COR-L47 (cell line): ENCODE measurements at places on chromosomes 1 and 21.
A peak's percentile ranks its signal among the peaks of the same experiment; 100 is the strongest.

DNA sequence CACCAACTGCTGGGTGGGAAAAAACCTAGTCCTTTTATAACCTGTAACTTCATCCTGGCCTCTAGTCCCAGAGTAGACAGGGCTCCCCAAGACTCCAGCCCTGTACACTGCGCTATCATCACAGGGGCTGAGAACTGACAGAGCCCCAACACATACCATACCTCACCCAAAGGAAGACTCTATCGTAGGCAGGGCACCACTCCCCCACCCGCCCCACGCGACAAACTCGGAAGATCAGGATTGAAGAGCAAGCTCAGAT, 15.8 kb downstream of the INPP5B start:
- no peak for DNase-seq

DNA sequence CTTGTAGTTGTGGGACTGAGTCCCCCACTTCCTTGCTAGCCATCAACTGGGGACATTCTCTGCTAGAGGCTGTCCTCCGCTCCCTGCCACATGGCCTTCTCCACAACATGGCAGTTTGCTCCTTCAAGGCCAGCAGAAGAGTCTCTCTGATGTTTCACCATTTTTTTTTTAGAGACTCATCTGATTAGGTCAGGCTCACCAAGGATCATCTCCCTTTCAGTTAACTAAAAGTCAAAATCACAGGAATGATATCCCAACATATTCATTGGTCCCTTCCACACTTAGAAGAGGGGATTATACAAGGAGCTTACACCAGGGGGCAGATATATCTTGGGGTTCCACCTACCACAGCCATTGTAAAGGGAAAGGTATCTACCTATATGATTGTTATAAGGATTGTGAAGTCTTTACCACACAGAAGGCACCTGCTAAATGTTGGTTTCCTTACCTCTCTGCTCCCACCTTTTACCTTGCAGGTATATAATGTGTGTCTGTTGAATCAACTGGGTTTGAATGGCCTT, 23.3 kb downstream of the RIMKLA start:
- DNase-seq: no peak

- DNase-seq: no peak
Observed at GRCh38 chr1:178537382-178538090, 24.6 kb downstream of the TEX35 start.

DNA sequence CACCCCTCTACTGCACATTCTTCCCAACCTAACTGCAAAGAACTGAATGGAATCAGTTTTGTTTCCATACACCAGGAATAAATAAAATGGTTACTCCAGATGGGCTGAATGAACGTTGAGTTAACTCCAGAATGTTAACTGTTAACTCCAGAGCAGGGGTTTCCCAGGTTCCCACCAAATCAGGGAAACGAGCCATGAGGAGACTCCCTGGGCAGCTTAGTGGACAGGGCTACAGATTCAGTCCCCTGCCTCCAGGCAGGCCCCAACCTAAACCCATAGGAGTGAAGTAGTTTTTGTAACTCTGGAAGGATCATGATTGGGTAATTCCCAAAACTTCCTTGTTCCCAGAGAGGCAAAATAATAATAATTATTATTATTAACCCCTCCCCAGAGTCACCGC, 14.1 kb downstream of the VSIG8 start:
- DNase-seq: no peak

- DNase-seq: peak; percentile 60
Observed at GRCh38 chr1:108200687-108201051, 526 bp upstream of the SLC25A24 start.

DNA sequence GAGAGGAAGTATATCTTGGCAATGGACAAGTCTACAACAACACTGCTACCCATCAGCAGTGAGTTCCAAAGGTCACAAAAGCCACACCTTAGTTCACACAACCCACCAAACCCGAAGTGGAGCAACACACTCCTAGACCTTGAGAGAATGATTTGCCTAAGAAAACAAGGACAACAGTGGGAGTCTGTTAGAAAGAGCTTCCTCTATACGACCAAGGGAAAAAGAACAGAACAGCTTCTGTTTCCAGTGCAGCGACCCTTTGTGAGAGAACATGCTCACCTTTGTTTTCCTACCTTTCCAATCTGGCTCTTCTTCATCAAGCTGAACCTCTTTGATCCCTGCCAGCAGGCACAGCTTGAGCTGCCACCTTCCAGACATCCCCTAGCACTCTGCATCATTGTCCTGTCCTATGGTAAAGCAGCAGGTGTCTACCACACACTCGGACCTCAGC, 56.7 kb upstream of the PALMD start:
- no peak for DNase-seq

DNA sequence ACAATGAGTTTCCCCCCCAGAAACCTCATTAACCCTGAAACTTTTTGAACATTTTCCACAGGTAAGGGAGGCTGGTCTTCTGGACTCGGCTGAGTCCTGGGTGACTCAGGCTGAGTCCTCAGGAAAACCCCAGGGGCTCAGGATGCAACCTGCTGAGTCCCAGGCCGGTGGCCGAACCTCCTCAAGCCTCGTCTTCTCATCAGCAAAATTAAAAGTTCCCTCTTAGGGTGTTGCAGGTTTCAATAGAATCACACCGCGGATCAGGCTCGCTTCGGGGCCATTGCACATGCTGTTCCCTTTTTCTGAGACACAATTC, 35.0 kb upstream of the GRHL3 start:
- DNase-seq: no peak

- DNase-seq: no peak
Observed at GRCh38 chr1:72023063-72023930, 259.0 kb downstream of the NEGR1 start.

DNA sequence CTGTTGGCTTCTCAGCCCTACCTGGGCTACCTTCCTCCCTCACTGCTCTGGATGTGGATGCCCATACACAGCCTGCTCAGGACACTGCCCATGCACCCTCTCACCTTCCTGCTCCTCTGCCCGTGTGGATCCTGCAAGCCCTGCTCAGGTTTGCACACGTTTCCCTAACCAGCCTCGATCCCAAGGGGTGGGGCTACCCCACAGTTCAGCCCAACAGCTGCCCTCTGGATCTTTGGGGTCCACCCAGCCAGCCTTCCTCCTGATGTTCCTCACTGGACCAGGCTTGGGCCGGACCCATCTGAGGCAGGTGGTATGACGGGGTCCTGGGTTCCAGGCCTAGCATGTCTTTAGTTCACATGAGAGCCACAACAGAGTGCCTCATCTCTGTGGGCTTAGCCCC, 4.7 kb downstream of the TMEM54 start:
- DNase-seq: no peak

DNA sequence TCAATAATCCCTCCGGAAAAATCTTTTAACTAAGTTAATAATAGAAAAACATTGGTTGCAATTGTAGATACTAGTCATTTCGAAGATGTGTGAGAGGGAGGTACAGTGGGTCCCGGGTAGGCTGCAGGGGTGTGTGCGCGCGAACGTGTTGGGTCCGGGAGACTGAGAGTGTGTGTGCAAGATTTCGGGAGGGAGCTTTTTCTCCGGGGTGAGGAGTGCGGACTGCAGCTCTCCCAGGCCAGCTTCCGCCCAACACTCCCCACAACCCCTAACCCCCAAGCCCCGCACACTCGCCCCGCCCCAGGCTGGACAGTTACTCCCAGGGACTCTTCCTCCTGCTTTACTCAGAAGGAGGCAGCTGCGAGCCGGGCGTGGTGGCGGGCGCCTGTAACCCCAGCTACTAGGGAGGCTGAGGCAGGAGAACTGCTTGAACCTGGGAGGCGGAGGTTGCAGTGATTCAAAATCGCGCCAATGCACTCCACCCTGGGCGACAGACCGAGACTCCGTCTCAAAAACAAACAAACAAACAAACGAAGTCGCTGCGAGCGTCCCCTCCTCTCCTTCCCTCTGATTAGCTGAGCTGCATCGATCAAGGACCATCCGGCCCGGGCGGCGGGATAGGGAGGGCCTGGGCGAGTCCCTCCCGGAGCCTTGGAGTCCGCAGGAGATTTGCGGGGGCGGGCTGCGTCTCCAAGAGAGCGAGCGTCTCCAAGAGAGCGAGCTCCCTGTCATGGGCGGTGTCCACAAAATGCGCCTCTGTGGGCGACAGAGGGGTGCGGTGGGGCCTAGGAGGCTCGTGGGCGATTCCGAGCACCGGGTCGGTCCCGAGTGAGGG, 28.3 kb upstream of the PPM1J start:
- no peak for DNase-seq

GRCh38 chr1:206893380-206893779, 3.9 kb upstream of the IL24 start:
- no peak for DNase-seq
